ENCODE measurements at places on chromosomes 1 and 21. TPM values are rescaled to one million over a fixed set of nuclear protein-coding genes. Genes with fewer than 3 reads are reported as not detected.

RPS6KC1 gene
- total RNA-seq = 13.8 TPM

NPHS2 gene
- not detected for total RNA-seq

- H3K27me3 ChIP-seq = peaks cover 1% of the 10 kb centered on the region
- H3K4me3 ChIP-seq = peak overlapping the region; percentile 92
- H3K27ac ChIP-seq = peak overlapping the region; percentile 90
- DNase-seq = peak; percentile 69
- peaks cover 7% of the 10 kb centered on the region for H3K36me3 ChIP-seq
Measured at GRCh38 chr1:155859881-155860871, 809 bp downstream of the SYT11 start.

- peaks cover 26% of the 10 kb centered on the region for H3K4me1 ChIP-seq
- H3K36me3 ChIP-seq = peaks cover 22% of the 10 kb centered on the region
- no peak overlapping the region for H3K4me3 ChIP-seq
- no peak for DNase-seq
- H3K27me3 ChIP-seq = no peaks in the 10 kb centered on the region
- H3K27ac ChIP-seq = no peak overlapping the region
Measured at GRCh38 chr1:89546082-89546889, 21.7 kb downstream of the LRRC8B start.

DAB1 gene
- 0.72 TPM for total RNA-seq

PTPRU gene
- 0.54 TPM for total RNA-seq

GRCh38 chr21:34836933-34837505 lies 168.2 kb downstream of the CLIC6 start:
- DNase-seq = no peak
- H3K4me3 ChIP-seq = no peak overlapping the region
- no peak overlapping the region for H3K27ac ChIP-seq
- no peaks in the 10 kb centered on the region for H3K27me3 ChIP-seq

GRCh38 chr1:229657993-229658755 lies 32.1 kb downstream of the URB2 start:
- peaks cover 8% of the 10 kb centered on the region for H3K4me1 ChIP-seq
- no peak overlapping the region for H3K27ac ChIP-seq
- no peak for DNase-seq
- H3K36me3 ChIP-seq = peaks cover 5% of the 10 kb centered on the region
- no peaks in the 10 kb centered on the region for H3K27me3 ChIP-seq

GRCh38 chr1:68319907-68320306 lies 87.6 kb upstream of the WLS start:
- H3K36me3 ChIP-seq = no peaks in the 10 kb centered on the region
- no peak for DNase-seq
- H3K4me3 ChIP-seq = no peak overlapping the region
- no peak overlapping the region for H3K27ac ChIP-seq

GRCh38 chr1:19892628-19893168 lies 10.5 kb downstream of the OTUD3 start:
- peaks cover 8% of the 10 kb centered on the region for H3K4me1 ChIP-seq
- DNase-seq = no peak
- peaks cover 20% of the 10 kb centered on the region for H3K36me3 ChIP-seq
- H3K4me3 ChIP-seq = no peak overlapping the region

DNA sequence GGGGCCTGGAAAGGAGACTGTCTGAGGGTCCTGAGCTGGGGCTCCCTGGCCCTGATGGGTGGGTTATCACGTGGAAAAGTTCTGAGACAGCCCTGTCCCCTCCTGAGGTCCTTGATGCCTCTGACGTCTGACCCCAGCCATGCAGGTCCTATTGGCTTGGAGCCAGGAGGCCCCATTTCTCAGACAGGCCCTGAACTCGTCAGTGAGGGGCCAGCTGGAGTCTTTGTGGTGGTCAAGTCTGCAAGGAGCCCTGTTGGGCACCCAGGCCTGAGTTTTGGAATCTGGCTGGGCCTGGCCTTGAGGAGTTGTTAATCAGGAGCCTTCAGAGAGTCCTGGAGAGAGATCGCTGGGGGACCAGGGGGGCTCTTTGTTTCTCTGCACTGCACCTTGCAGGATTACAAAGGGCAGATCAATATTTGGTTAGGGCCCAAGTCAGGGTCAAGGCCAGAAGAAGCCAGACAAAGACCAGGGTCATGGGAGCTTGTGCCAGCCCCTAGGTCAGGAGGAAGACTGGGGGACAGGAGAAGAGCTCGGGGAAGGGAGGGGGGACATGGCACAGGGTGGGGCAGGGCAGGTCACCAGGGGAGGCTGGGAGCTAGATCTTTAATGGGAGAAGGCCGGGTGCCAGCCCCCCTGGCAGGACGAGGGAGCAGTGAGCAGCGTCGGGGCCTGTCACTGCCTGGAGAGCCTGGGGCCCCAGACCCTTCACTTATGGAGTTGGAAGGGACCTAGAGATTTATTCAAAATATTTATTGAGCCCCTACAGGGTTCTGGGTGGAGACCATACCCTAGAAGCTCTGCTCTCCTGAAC lies 83.2 kb downstream of the PTPRU start:
- DNase-seq = peak; percentile 4
- H3K4me1 ChIP-seq = no peaks in the 10 kb centered on the region
- H3K4me3 ChIP-seq = no peak overlapping the region
- H3K27ac ChIP-seq = no peak overlapping the region

GRCh38 chr1:181483285-181484195 lies at the start of gene CACNA1E:
Gene CACNA1E, plus strand, starts transcription at chr1:181483517. Its CDS starts 228 bp downstream, at chr1:181483745.
- peaks cover 8% of the 10 kb centered on the region for H3K4me1 ChIP-seq
- no peaks in the 10 kb centered on the region for H3K36me3 ChIP-seq
- peaks cover 78% of the 10 kb centered on the region for H3K27me3 ChIP-seq
- H3K4me3 ChIP-seq = peak within 1 kb of the TSS; percentile 66

DNA sequence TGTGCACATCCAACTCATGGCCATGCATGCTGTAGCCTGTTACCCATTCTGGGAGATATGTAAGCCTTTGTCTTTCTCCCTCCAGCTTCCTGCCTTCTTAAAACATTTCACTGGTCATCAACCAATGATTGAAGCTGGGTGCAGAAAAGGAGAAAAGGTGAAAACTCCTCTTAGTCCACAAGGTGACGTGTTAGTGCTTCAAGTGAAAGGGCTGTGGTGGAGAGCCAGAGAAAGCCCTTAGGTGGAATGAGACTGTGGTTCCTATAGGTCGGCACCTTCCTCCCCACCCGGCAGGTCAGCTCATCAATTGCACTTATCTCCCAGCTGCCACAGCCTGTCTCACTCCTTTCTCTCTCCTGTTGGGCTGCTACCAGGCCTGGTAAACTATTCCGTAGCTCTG lies 30.4 kb downstream of the ERG start:
- no peaks in the 10 kb centered on the region for H3K4me1 ChIP-seq
- H3K4me3 ChIP-seq = no peak overlapping the region
- DNase-seq = no peak
- peaks cover 15% of the 10 kb centered on the region for H3K27me3 ChIP-seq
- H3K36me3 ChIP-seq = no peaks in the 10 kb centered on the region

DNA sequence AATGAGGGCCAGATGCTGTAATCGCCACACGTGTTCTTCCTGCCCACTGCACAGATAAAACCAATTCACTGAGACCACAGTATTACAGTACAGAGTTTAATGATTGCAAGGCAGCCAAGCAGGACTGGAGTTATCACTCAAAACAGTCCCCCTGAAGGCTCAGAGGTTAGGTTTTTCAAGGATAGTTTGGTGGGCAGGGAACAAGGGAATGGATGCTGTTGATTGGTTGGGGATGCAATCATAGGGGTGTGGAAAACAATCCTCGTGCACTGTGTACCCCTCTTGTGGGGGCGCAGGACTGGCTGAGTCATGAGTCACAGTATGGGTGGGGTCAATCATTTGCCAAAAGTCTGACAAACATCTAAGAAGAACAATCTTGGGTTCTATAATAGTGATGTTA lies 12.4 kb upstream of the USP1 start:
- H3K36me3 ChIP-seq = no peaks in the 10 kb centered on the region
- DNase-seq = no peak
- peaks cover 4% of the 10 kb centered on the region for H3K27me3 ChIP-seq
- H3K27ac ChIP-seq = no peak overlapping the region

DNA sequence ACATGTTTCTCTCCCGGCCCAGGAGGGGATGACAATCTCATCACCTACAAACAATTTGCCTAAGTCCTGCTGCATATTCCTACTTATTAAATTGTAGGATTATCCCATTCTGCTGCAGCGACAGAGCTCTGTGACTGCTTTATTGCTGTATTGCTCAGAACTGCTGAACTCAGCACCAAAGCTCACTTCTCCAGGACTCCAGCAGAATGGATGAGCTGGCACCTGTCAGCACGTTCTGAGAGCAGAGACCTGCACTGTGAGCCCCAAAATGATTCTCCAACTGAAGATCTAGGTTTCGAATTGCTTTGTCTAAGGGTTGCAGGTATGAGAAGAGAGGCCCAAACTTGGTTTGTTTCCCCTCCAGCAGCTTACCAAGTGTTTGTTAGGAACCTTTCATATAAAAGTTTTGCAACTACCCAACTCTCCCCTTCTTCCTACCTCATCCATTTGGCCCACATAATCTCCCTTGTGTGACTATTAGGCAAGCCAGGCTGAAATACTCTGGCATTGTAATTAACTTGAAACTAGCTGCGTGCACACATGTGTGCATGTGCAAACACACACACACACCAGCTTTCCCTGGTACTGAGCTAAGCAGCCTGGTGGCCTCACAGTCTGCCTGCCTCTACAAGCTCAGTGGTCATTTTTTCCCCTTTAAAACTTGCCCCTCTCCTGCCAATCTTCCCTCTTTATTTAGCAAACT lies 161.4 kb upstream of the CAMK1G start:
- no peak for DNase-seq
- H3K36me3 ChIP-seq = no peaks in the 10 kb centered on the region
- peaks cover 1% of the 10 kb centered on the region for H3K27me3 ChIP-seq
- H3K27ac ChIP-seq = no peak overlapping the region

DNA sequence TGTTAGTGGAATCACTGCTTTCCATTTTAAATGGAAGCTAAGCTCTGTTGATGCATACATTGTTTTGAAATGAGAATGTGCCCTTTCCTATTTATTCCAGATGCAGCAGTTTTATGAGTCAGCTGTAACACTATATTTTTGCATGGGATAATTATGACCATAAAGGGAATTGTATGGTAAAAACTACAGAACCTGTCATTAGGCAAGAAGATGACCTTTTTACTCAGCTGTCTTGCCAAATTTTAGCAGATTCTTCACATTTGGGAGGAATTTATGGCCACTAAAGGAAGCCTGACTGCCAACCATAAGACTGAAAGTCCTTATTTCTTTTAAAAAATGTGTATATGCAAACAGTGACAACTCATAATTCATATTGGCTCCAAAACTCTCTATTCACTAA lies 356.3 kb upstream of the PRMT6 start:
- no peak overlapping the region for H3K27ac ChIP-seq
- H3K36me3 ChIP-seq = no peaks in the 10 kb centered on the region
- H3K27me3 ChIP-seq = no peaks in the 10 kb centered on the region
- H3K4me3 ChIP-seq = no peak overlapping the region

GRCh38 chr1:183185941-183186490 lies at the start of gene LAMC2:
Gene LAMC2, plus strand, starts transcription at chr1:183186264. Its CDS starts 89 bp downstream, at chr1:183186353.
- no peaks in the 10 kb centered on the region for H3K36me3 ChIP-seq
- DNase-seq = peak; percentile 32
- no peak within 1 kb of the TSS for H3K27ac ChIP-seq
- H3K4me1 ChIP-seq = peaks cover 2% of the 10 kb centered on the region

MPL gene
- not detected for total RNA-seq

- no peak for DNase-seq
- H3K4me1 ChIP-seq = no peaks in the 10 kb centered on the region
- peaks cover 3% of the 10 kb centered on the region for H3K27me3 ChIP-seq
- H3K4me3 ChIP-seq = no peak overlapping the region
- no peaks in the 10 kb centered on the region for H3K36me3 ChIP-seq
Measured at GRCh38 chr1:3222042-3222692, 153.2 kb downstream of the PRDM16 start.

DNA sequence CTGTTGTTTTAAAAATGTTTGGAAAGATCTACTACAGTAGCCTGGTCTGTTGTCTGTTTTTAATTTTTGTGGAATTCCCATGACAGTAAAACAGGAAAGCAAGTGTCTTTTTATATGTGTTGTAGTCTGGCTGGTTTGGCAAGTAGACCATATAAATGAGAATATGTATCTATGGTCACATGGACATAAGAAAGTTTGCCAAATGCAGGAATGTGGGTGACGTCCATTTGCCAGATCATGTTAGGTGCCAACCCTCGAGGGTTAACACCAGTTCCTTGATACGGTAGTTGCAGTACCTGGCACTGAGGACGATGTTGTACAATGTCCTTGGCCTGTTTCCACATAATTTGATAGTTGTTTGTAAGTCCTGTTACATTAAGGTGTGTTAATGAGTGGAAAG lies 6.2 kb downstream of the DAP3 start:
- H3K27me3 ChIP-seq = no peaks in the 10 kb centered on the region
- no peak overlapping the region for H3K27ac ChIP-seq
- no peak for DNase-seq
- H3K36me3 ChIP-seq = peaks cover 46% of the 10 kb centered on the region
- H3K4me3 ChIP-seq = no peak overlapping the region

DNA sequence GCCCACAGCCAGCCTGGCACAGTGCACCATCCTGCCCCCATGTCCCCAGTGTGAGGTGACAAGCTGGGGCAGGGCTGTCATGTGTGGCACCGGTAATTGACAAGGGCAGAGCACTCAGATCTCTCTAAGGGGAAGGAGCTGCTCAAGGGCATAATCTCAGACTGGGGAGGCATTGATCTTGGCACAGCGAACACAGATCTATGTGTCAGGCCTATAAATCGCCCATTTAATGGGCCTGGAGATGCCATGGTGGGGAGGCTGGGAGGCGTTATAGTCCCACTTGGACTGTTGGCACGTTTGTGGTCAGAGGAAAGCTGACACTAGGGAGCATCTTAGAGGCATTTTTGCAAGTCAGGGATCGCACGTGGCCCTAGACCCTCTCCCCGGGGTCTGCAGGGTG lies 594.1 kb downstream of the PTPRU start:
- no peak for DNase-seq
- no peak overlapping the region for H3K27ac ChIP-seq
- no peaks in the 10 kb centered on the region for H3K4me1 ChIP-seq
- H3K36me3 ChIP-seq = no peaks in the 10 kb centered on the region
- H3K27me3 ChIP-seq = peaks cover 3% of the 10 kb centered on the region

GCLM gene
- 22.0 TPM for total RNA-seq

DNA sequence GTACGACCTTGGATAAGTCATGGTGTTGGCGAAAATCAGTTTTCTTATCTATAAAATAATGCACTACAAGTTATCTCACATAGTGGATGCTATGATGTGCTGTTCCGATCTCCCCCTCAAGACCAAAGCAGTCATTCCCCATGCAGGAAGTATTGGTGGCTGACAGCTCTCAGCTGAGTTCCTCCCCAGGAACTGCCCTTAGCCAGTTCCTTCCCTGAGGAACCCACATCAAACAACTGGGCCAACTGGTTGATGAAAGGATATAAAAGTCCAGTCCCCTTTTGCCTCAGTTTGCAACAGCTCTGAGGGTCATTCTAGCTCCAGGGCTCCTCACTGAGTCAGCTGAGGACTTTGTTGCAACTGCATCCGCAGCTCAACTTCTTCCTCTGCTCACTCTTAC lies 16.1 kb upstream of the SLAMF1 start:
- peaks cover 63% of the 10 kb centered on the region for H3K4me1 ChIP-seq
- peak overlapping the region; percentile 75 for H3K27ac ChIP-seq
- H3K4me3 ChIP-seq = peak overlapping the region; percentile 54
- no peak for DNase-seq

DNA sequence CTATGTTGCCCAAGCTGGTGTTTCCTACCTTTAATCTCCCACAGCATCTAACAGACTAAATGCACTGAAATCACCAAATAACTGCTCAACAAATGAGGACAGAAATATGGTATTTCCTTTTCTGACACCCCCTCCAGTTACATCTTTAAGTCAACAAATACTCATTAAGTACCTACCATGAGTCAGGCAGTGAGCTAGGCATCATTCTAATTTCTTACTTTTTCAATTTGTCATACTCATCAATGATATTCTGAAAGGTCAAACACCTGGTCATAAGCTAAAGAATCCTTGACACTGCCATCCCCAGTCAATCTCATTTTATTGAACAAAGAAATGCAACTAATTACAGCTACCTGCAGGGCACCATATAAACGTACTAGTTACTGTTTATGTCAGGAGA lies 36.6 kb downstream of the LUZP1 start:
- no peak overlapping the region for H3K27ac ChIP-seq
- H3K36me3 ChIP-seq = peaks cover 5% of the 10 kb centered on the region
- no peak overlapping the region for H3K4me3 ChIP-seq
- no peak for DNase-seq
- peaks cover 5% of the 10 kb centered on the region for H3K4me1 ChIP-seq
